Nephron progenitor cell (in vitro differentiated cells): ENCODE measurements at places on chromosomes 12 and 14.

DNA sequence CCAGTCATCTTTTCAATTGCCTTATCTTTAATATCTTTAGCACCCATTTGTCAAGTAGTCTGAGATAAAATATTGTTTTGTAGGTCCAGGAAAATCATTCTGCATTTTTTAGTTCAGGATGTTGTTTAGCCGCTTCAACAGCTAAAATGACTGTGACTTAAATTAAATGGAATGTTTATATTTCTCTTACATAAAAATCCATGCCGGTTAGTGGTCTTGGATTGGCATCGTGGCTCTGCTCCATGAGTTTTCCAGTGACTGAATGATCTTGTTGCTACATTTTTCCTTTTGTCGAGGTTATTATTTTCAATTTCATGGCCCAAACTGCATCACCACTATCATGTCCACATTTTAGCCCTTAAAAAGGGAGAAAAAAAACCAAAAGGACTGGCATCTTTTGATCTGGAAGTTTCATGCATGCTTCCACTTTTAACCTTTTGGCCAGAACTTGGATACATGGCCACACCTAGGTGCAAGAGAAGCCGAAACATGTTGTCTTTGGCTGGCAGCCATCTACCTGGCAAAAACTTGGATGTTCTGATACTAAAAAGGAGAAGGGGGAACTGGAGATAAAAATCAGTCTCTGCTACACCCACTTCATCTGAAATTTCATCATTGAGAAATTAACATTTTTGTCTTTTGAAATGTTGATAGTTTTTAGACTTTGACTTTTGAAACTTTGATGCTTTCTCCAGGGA lies 142.4 kb downstream of the OTOGL start:
- H3K27ac ChIP-seq = no peak overlapping the region
- no peak overlapping the region for H3K4me3 ChIP-seq
- peaks cover 6% of the 10 kb centered on the region for H3K27me3 ChIP-seq
- DNase-seq = no peak
- no peaks in the 10 kb centered on the region for H3K4me1 ChIP-seq

DNA sequence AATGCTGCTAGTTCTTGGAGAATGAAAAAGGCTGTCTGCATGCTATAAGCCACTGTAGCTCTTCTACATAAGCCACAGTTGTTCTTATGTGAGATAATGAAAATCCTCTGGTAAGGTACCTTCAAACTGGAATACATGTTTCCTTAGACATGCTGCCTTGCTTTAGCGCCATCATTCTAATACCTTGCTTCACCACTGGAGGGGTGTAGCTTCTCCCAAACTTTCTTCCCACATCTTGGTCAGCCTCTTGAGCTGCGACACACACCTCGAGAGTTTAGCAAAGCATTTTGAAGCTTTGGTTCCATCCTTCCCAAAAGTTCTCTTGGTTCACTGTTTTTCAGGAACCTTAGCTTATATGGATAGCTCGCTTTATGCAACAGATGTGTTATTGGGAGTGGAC lies 69.5 kb downstream of the NKX2-1 start:
- H3K4me3 ChIP-seq = no peak overlapping the region
- DNase-seq = no peak
- no peaks in the 10 kb centered on the region for H3K36me3 ChIP-seq
- H3K4me1 ChIP-seq = peaks cover 66% of the 10 kb centered on the region
- no peak overlapping the region for H3K27ac ChIP-seq

- no peak for DNase-seq
- peaks cover 16% of the 10 kb centered on the region for H3K4me1 ChIP-seq
- H3K27me3 ChIP-seq = peaks cover 26% of the 10 kb centered on the region
- no peak overlapping the region for H3K4me3 ChIP-seq
These were observed 21.1 kb upstream of the C14orf180 start for GRCh38 chr14:104558231-104559027.

- peak overlapping the region; percentile 90 for H3K4me3 ChIP-seq
- no peak overlapping the region for H3K27ac ChIP-seq
- H3K36me3 ChIP-seq = no peaks in the 10 kb centered on the region
- DNase-seq = peak; percentile 87
- peaks cover 9% of the 10 kb centered on the region for H3K4me1 ChIP-seq
These were observed 592 bp upstream of the KCNK10 start for GRCh38 chr14:88323523-88324199.

DNA sequence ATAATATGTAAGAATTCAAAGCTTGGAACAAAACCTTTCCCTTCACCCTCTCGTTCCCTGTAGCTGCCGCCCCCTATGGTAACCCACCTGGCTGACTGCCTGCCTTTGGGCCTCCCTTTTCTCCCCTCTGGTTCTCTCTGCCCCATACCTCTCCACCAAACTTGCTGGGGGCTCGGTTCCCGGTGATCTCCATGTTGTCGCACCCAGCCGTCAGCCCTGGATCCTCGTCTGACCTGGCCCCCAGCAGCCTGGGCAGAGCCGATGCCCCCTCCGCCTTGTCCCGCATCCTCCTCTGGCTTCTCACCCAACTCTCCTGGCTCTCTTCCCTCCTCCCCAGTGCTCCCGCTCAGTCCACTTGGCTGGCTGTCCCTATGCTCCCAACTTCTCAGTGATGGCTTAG lies 4.5 kb downstream of the CYP46A1 start:
- H3K27me3 ChIP-seq = peaks cover 81% of the 10 kb centered on the region
- H3K36me3 ChIP-seq = no peaks in the 10 kb centered on the region
- no peak overlapping the region for H3K4me3 ChIP-seq

DNA sequence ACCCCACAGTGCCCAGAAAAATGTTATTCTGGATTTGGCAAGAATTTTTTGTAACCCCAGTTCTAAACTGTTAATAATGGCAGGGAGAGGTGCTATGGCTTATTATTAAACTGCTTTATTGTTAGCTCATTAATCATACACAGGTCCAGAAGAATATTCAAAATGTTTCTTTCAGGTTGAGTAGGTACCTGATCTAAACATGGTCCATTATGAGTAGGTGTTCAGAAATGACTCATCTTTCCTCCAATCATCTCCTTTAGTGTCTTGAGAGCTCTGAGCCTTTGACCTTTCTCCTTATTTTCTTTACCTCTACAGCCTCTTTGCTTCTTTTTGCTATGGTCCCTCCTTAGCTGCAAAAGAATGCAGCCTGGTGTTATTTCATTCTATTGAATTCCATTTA lies 211.0 kb upstream of the GARIN6 start:
- H3K36me3 ChIP-seq = no peaks in the 10 kb centered on the region
- no peak for DNase-seq
- H3K4me3 ChIP-seq = no peak overlapping the region
- H3K27me3 ChIP-seq = peaks cover 3% of the 10 kb centered on the region
- no peaks in the 10 kb centered on the region for H3K4me1 ChIP-seq

GRCh38 chr14:95006479-95006878 lies 150.8 kb downstream of the DICER1 start:
- no peak overlapping the region for H3K27ac ChIP-seq
- H3K4me1 ChIP-seq = peaks cover 39% of the 10 kb centered on the region
- peaks cover 28% of the 10 kb centered on the region for H3K27me3 ChIP-seq
- DNase-seq = no peak
- H3K4me3 ChIP-seq = no peak overlapping the region

- H3K27me3 ChIP-seq = peaks cover 9% of the 10 kb centered on the region
- H3K36me3 ChIP-seq = no peaks in the 10 kb centered on the region
- peaks cover 66% of the 10 kb centered on the region for H3K4me1 ChIP-seq
- no peak overlapping the region for H3K4me3 ChIP-seq
These were observed 140.5 kb downstream of the ZFP36L1 start for GRCh38 chr14:68652433-68652690.

DNA sequence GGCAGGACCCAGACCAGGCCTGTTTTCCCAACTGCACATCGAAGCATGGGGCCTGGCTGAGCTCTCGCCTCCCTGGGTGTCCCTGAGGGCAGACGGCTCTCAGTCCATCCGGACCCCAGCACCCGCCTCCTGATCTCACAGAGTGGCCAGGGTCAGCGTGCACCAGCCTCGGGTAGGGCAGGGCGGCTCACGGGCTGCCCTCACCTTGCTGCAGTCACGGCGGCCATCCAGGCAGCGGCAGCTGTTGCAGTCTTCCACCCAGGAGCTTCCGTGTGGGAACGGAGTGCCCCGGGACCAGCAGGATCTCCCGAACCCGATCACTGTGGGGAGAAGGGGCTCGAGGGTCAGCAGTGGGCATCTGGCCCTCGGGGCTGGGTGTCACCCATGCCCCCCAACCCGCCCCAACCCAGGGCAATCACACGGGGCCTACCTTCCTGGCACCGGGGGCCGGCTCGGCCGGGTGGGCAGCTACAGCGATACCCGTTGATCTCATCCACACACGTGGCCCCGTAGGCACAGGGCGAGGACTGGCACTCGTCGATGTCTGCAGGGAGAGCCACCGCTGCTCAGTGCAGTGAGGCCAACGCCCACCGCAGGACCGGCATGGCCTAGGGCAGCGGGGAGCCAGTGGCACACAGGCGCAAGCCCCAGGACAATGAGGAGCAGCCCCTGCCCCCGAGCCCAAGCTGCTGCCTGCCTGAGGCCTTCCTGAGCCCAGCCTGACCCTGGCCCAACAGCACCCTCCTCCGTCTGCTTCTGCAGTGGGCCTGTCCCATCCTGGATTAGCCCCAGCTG lies 22.2 kb downstream of the JAG2 start:
- H3K4me3 ChIP-seq = no peak overlapping the region
- no peaks in the 10 kb centered on the region for H3K4me1 ChIP-seq
- peak; percentile 4 for DNase-seq
- H3K36me3 ChIP-seq = peaks cover 5% of the 10 kb centered on the region
- no peak overlapping the region for H3K27ac ChIP-seq

DNA sequence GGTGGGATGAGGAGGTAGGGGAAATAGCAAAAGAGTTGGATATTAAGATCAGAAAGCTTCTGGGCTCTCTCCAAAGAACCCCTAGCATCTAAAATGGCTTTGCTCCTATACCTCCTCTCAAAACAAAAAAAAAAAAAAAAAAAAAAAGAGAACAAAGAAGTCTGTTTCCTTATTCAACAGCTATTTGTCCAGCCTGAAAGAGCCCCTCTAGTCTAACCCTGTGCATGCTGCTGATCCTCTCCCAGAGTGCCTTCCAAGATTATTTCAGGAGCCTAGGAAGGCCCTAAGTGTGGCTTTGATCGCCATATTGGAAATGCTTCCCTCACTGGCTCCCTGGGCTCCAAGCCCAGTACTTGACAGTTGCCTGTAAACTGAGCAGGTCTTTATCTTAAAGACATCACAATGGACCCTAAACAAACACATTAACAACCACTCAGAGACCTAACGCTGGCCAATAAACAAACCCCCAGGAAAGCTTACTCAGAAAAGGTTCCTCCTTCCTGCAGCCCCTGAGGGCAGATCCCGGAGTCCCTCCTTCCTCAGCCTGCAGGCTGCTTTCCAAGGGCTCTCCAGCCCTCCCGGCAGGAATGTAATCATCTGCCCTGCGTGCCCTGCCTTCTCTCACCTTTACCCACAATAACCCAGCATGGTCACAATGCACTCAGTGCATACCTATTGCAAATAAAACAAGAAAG lies 17.4 kb upstream of the COL2A1 start:
- H3K4me1 ChIP-seq = peaks cover 80% of the 10 kb centered on the region
- peak overlapping the region; percentile 44 for H3K27ac ChIP-seq
- H3K4me3 ChIP-seq = no peak overlapping the region
- H3K36me3 ChIP-seq = no peaks in the 10 kb centered on the region
- DNase-seq = no peak

GRCh38 chr12:92619730-92620684 lies 82.8 kb upstream of the PLEKHG7 start:
- peaks cover 4% of the 10 kb centered on the region for H3K4me1 ChIP-seq
- H3K36me3 ChIP-seq = no peaks in the 10 kb centered on the region
- H3K27me3 ChIP-seq = peaks cover 4% of the 10 kb centered on the region
- DNase-seq = no peak
- H3K4me3 ChIP-seq = no peak overlapping the region
- no peak overlapping the region for H3K27ac ChIP-seq

DNA sequence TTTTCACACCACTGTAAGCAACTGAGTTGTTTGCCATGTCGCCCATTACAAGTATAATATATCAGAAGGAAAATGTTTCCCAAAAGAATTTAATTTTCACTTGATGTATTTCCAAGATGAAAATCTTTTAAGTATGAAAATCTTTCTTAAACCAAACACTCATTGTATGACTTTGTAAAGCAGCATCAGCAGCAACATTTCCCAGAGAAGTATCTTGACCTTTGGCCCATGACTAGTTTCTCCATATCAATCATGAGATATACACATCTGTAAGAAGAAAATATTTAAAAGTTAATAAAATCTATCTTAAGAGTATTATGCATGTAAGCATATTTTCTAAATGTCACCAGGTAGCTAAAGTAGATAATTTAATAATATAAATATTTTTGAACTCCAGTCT lies 52.8 kb downstream of the ATP2B1 start:
- H3K27ac ChIP-seq = no peak overlapping the region
- H3K4me1 ChIP-seq = peaks cover 11% of the 10 kb centered on the region
- H3K27me3 ChIP-seq = no peaks in the 10 kb centered on the region
- H3K4me3 ChIP-seq = no peak overlapping the region
- peaks cover 46% of the 10 kb centered on the region for H3K36me3 ChIP-seq

DNA sequence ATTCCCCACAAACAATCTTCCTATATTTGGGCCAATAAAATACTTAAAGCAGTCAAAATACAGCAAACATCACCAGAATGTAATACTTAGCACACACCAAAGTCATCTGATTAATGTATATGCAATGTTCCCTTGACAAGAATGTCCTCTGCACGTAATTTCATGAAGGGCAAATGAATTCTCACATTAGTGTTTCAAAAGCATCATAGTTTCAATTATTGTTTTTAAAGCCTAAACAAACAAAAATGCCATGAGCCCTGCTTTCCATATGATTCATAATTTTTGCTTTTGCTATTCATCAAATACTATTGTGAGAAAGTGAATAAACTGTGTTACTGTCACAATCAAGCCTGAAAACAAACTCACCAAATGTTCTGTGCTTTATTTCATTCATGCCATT lies 156.0 kb downstream of the EPS8 start:
- DNase-seq = no peak
- no peaks in the 10 kb centered on the region for H3K36me3 ChIP-seq
- H3K4me1 ChIP-seq = peaks cover 29% of the 10 kb centered on the region
- H3K27ac ChIP-seq = no peak overlapping the region

DNA sequence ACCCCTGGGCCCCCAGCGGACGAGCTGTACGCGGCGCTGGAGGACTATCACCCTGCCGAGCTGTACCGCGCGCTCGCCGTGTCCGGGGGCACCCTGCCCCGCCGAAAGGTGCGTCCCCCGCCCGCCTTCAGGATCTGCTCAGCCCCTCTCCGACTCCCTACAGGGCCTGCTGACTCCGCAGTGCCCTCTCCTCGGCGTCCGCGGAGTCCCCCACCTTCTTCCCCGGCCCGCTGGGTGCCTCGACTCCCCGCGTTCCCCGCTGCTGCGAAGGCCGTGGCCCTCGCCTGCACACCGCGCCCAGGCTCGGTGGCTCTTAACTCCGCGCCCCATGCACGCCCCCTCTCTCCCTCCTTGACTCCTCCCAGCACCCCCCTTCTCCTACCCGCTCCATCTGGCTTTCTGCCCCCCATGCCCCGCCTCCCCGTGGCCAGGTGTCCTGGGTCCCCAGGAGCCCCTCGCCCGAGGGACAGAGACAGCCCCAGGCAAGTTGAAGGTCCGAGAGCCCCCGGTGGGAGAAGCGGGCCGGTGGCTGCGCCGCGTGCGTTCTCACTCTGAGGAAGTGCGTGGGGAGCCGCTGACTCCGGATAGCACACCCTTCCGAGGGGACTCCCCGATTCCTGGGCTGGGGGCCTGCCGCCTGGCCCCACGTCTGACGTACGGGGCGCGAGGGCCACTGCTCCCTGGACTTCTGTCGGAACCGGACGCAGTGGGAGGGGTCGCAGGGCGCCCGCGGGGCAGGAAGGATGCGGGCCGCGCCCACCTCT lies 594 bp downstream of the TAMALIN start:
- DNase-seq = no peak
- H3K27me3 ChIP-seq = peaks cover 30% of the 10 kb centered on the region
- H3K27ac ChIP-seq = no peak overlapping the region

GRCh38 chr14:90827919-90828610 lies 11.8 kb upstream of the TTC7B start:
- peaks cover 3% of the 10 kb centered on the region for H3K36me3 ChIP-seq
- H3K27ac ChIP-seq = no peak overlapping the region
